ENCODE measurements at places on chromosomes 5 and 9.

DNA sequence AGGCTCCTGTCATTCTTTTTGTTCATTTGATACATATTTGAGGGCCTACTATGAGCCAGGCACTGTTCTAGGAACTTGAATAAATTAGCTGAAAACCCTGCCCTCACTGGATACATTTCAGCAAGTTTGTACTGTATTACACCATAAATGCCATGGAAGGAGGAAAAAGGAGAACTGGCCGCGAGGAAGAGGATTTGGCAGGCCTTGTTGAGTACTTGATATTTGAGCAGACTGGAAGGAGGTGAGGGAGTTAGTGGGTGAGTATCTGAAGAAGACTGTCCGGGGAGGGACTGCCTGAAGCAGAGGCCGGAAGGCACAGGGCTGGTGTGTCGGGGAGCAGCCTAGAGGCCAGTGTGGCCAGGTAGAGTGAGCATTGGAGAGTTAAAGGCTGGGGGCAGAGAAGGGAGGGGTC, 4.5 kb downstream of the SNX30 start:
- no peak for DNase-seq

DNA sequence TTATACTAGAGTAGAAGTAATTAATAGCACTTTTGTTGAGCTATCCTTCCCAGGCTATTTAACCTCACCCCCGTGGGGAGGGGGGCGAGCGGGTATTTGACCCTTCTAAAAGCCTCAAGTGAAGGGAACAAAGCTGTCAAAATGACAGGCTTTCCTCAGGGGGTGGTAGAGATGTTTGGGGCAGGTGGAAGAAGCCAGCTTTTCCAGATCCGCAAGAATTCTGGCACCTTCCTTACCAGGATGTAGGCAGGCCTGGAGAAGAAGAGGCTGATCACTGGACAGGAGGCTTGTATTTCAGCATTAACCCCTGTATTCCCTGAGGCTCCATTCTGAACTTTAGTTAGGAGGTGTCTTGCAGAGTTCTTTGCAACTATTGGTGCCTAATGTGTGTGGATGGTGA, 26.2 kb upstream of the MLANA start:
- DNase-seq = no peak

GRCh38 chr5:80106916-80107315, 71.8 kb downstream of the THBS4 start:
- DNase-seq = no peak

DNA sequence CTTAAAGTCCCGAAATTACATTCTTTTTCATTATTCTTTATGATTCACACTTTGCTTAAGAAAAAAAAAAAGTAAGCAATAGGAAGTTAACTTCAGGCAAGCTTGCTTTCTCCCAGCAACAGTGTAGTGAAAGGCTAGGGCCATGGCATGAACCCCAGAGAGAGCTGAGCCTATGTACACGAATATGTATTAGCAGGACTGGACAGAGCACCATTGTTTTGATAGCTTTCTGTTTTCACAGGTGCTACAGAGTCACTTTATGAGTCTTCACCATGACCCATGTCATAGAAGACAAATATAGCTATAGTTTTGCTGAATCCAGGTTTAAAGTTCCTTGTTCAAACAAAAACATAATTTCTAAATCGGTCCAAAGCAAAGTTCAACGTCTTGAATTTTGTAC, 199.2 kb downstream of the ADAMTSL1 start:
- no peak for DNase-seq

DNA sequence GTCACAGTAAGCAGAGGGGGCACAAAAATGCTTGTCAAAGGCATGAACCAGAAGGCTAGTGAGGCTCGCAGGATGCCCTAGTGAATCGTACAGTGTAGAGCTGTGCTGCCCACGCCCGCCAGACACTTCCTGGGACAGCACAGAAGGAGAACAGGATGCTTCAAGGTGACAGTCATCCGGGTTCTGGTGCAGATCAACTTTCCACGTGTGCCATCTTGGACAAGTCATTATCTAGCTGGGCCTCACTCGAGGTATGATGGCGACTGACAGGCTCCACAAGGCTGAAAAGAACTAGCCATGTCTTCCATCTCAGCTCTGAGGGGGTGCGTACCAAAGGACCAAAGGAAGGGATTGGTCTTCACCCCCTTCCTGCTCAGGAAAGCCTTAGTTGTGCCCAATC, 14.0 kb downstream of the SPRY4 start:
- no peak for DNase-seq
